A549 treated with ZK216348 at 1 μM for 4 hours (cell line): ENCODE measurements at places on chromosomes 4 and X. TPM values are rescaled to one million over a fixed set of nuclear protein-coding genes. Genes with fewer than 3 reads are reported as not detected.

PACRGL gene
- total RNA-seq, result 11.7 to 17.2 TPM (median 13.0 TPM) in 5 replicates

TMSB15B gene
- 4.1 to 7.8 TPM (median 6.1 TPM) in 5 replicates for total RNA-seq

DCUN1D4 gene
- total RNA-seq, result 14.3 to 26.2 TPM (median 18.9 TPM) in 5 replicates

PWWP3B gene
- total RNA-seq, result not detected in 5 replicates

POLN gene
- 0.46 to 1.2 TPM (median 0.88 TPM) in 5 replicates for total RNA-seq

BTC gene
- 0.51 to 1.3 TPM (median 0.99 TPM) in 5 replicates for total RNA-seq

SHROOM2 gene
- 0.58 to 0.79 TPM (median 0.63 TPM) in 5 replicates for total RNA-seq

ASMT gene
- total RNA-seq, result 0.27 to 0.33 TPM (median 0.28 TPM) in 3 of 5 replicates, not detected in the others

MORF4L2 gene
- total RNA-seq, result 473 to 1,143 TPM (median 493 TPM) in 5 replicates

TMEM31 gene
- total RNA-seq, result 0.40 TPM in 1 of 5 replicates, not detected in the others

LANCL3 gene
- not detected in 5 replicates for total RNA-seq

RNF175 gene
- total RNA-seq, result not detected in 5 replicates

CNKSR2 gene
- total RNA-seq, result 2.5 to 5.3 TPM (median 3.1 TPM) in 5 replicates

HSPA4L gene
- total RNA-seq, result 7.1 to 9.3 TPM (median 7.7 TPM) in 5 replicates

SMIM10 gene
- 0.09 to 0.18 TPM (median 0.15 TPM) in 4 of 5 replicates, not detected in the other for total RNA-seq

GPR173 gene
- total RNA-seq, result 0.02 TPM in 1 of 5 replicates, not detected in the others

GRXCR1 gene
- not detected in 5 replicates for total RNA-seq

NLGN3 gene
- 0.94 to 1.4 TPM (median 1.2 TPM) in 5 replicates for total RNA-seq

NPFFR2 gene
- total RNA-seq, result not detected in 5 replicates

UCHL1 gene
- total RNA-seq, result 924 to 983 TPM (median 929 TPM) in 5 replicates

CCNA2 gene
- total RNA-seq, result 31.8 to 49.6 TPM (median 45.6 TPM) in 5 replicates

TLR2 gene
- total RNA-seq, result 0.21 to 1.1 TPM (median 0.31 TPM) in 5 replicates

PTTG2 gene
- total RNA-seq, result not detected in 5 replicates

REELD1 gene
- total RNA-seq, result not detected in 5 replicates

CLDN22 gene
- total RNA-seq, result not detected in 5 replicates

UGT2B7 gene
- 0.16 to 0.39 TPM (median 0.21 TPM) in 5 replicates for total RNA-seq

AFF1 gene
- total RNA-seq, result 4.9 to 15.0 TPM (median 10.2 TPM) in 5 replicates

SMR3B gene
- total RNA-seq, result not detected in 5 replicates

CFAP99 gene
- total RNA-seq, result 0.19 to 0.51 TPM in 2 of 5 replicates, not detected in the others

NAT8L gene
- total RNA-seq, result 6.2 to 15.6 TPM (median 15.4 TPM) in 5 replicates

SUV39H1 gene
- 17.4 to 24.2 TPM (median 23.1 TPM) in 5 replicates for total RNA-seq

TAF7L gene
- total RNA-seq, result 0.11 TPM in 2 of 5 replicates, not detected in the others

NEXMIF gene
- total RNA-seq, result 0.01 to 0.02 TPM in 2 of 5 replicates, not detected in the others

TMEM47 gene
- 0.34 to 1.1 TPM (median 0.81 TPM) in 5 replicates for total RNA-seq

FAM9B gene
- total RNA-seq, result not detected in 5 replicates

MAP7D2 gene
- total RNA-seq, result 5.2 to 6.3 TPM (median 5.7 TPM) in 5 replicates

PCDH7 gene
- 0.09 to 0.20 TPM (median 0.12 TPM) in 5 replicates for total RNA-seq

GPAT3 gene
- total RNA-seq, result 33.4 to 37.4 TPM (median 34.3 TPM) in 5 replicates

DDX60 gene
- total RNA-seq, result 1.5 to 3.6 TPM (median 2.1 TPM) in 5 replicates

NUP54 gene
- 24.4 to 45.4 TPM (median 26.7 TPM) in 5 replicates for total RNA-seq
